Nucleus accumbens (tissue), 56 donors: ENCODE measurements at places on chromosomes 5 and 9.

- DNase-seq: no peak
These were observed 26.9 kb downstream of the GLT6D1 start for GRCh38 chr9:135612437-135612836.

- DNase-seq: no peak
These were observed 34.4 kb upstream of the PALM2AKAP2 start for GRCh38 chr9:109745335-109746283.

DNA sequence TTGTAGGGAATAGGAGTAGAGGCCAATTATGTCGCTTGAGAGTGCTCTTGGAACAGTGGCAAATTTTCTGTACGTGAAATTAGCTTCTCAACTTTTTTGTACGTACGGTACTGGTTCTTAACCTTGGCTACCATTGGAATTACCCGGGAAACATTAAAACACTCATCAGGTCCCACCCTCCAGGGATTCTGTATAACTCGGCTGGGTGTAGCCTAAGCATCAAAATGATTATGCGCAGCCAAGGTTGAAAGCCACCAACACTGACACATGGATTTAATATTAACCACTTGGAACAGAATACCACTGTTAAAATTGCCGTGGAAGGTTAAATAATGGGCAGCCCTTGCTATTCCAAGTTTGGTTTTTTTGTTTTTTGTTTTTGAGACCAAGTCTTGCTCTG lies 17.4 kb downstream of the DNAJA1 start:
- DNase-seq: no peak

DNA sequence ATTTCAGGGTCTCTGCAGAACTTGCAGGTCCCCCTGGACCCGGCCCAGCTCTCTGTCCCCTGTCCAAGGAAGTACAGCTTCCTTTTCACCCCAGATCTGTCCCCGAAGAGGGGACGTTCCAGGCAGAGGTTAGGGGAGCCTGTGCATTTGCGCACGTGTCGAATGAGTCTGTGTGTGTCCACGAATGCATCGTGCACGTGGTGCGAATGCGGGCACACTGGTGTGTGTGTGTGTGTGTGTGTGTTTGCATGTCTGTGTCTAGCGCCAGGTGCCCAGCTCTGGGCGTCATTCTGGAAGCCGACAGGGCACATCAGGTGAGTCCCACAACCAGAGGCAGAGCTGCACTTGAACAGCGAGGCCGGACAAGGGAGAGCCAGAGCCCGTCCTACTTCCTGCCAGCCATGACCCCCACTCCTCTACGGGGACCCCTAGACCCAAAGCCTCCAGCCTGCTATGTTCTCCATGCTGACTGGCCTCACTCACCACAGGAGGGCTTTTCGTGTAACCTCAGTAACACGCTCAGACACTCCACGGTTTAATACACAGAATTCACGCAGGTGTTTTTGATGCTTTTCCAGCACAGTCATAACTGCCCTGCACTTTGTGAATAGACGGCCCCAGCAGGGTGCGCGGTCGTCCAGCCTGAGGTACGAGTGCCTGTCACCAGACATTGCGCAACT lies 41.3 kb upstream of the CACNA1B start:
- DNase-seq: no peak

- no peak for DNase-seq
These were observed 59.8 kb upstream of the POU5F2 start for GRCh38 chr5:93800988-93801811.

- DNase-seq: no peak
These were observed 616.8 kb downstream of the TLE4 start for GRCh38 chr9:80188579-80188978.

- DNase-seq: no peak
These were observed 56.8 kb downstream of the DRD1 start for GRCh38 chr5:175387144-175387543.

GRCh38 chr5:54148067-54148845 lies 162.1 kb downstream of the ARL15 start:
- no peak for DNase-seq

DNA sequence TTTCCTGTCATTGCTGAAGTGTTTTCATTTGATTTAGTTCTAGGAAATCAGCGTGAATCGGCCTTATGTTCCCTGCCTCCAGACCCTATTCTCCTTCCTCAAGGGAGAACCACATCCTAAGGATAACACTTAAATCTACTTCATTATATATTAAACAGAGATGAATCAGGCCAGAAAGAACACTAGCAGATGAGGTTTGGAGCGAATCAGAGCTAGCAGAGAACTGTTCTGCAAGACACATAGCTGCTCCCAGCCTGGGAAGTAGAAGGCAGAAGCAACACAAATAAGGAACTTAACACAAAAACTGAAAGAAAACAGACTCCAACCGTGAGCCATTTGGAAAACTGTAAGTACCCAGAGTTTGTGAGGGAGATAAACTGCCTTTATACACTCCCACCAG lies 718.2 kb downstream of the SEMA5A start:
- DNase-seq: no peak

GRCh38 chr9:130017076-130017475 lies 25.9 kb downstream of the FNBP1 start:
- DNase-seq: no peak

DNA sequence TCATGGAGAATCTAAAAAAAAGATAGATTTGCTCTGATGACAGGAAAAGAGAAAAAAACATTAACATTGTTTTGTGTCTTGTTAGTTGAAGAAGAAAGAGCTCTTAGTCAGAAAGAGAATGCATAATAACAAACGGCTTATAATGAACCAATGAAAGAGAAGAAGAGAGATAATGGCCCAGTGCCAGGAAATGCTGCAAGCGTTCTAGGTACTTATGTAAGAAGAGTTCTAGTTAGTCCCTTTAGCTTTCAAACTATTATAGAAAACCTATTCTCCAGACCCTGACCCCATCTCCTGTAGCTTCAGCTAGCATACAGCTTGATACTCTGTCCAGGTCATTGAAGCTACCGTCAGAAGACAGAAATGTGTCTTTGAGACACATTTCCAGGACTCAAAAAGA lies 70.2 kb downstream of the FBXL17 start:
- no peak for DNase-seq

- no peak for DNase-seq
These were observed 13.0 kb downstream of the DNAJC18 start for GRCh38 chr5:139426203-139426885.

- DNase-seq: no peak
These were observed 167.3 kb upstream of the FST start for GRCh38 chr5:53313145-53313544.

DNA sequence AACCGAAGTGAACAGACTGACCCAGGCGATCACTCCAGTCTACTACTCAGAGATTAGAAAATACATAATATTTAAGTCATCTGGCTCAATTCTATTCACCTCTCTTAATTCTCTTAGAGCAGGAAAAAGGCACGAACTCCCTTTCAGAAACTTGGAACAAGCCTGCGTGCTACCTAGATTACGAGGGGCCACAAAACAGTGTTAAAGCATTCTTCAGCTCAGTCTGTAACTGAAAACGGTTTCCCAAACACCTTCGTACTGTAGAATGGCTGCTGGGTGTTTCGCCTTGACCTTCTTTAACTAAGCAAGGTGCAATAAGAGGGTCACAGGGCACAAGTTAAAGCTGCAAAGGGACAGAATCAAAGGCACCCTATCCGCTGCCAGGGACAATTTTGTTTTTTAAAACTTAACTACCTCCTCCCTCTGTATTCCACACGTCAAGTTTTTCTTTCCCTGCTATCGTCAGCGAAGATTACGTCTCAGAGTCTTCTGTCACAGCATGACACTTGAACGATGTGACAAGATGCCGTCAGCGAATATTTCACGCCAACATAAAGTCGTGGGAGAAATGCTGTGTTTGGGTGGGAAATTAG lies 687 bp downstream of the LYSMD3 start:
- DNase-seq: no peak
